DMS79 treated with DMSO at 0.1 percent for 48 hours (cell line): ENCODE measurements at places on chromosomes 16 and 17.

- no peak for DNase-seq
These were observed 20.2 kb upstream of the RBFOX3 start for GRCh38 chr17:79630821-79631639.

- no peak for DNase-seq
These were observed 14.4 kb downstream of the CA4 start for GRCh38 chr17:60164164-60164563.

DNA sequence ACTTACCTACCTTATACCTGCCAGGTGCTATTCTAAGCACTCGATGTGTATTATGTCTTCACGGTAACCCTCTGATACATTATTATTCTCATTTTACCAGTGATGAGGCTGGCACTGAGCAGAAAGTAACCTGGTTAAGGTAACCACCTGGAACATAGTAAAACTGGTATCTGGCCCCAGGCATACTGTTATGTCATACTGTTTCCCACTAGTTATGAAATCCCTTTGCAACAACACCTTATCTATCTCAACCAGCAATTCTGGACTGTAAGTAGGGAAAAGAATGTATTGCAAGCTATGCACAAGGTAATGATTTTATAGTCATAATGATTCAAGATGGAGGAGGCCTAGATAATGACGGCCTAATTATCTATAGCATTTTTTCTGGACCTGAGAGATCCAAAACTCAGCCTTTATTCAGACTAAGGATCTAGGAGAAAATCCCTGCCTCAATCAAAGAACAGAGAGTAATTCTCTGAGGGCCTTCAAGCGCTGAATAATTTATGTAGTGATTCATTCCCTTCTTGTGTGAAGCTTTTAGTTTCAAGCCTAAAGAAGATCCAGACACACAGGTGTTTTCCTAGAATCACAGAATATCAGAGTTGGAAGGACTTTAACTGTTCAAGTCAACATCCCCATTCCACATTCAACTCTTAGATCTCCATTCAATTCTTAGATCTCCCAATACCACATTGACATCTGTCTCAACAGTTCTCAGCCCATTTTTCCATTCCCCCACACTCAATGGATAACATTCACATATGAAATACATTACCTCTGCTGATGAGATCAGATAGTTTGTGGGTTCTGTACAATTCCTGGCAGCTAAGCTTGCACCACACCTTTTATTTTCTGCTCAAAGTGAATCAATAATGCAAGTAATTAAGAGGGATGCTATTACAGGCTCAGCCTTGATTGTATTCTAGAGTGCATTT lies 14.9 kb upstream of the MMD start:
- no peak for DNase-seq

- DNase-seq, result peak; percentile 49
These were observed 5.5 kb upstream of the SLC25A35 start for GRCh38 chr17:8300627-8301242.

DNA sequence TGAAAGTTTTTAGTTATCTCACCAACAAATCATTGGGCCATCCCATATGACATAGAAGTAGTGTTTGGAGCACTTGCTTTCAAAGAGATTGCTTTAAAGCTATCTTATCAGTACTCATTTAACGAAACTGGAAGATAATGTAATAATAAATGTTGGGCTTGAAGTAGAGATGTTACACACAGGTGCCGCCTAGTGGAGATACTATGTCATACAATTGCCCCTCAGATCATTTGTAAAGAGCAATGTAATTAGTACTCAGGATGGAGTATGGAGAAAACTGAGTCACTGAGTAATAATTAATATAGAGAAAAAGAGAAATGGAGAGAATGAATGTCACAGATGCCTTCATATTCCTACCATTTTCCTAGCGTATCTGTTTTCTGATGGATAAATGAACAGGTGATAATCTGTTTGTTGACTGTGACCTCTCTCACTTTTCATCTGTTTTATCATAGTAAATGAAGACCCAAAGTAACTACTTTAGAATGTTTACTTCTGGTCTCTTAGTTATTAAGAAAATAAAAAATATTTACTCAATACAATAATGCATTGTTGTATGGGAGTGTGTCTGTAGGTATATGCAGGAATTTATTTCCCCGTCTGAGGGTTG lies 80.4 kb downstream of the EFCAB5 start:
- peak; percentile 58 for DNase-seq

- peak; percentile 72 for DNase-seq
These were observed 428.2 kb upstream of the MAF start for GRCh38 chr16:80028581-80029380.
